Right ventricle myocardium superior (tissue), 1 donor: ENCODE measurements at places on chromosomes 2 and 18. TPM values are rescaled to one million over a fixed set of nuclear protein-coding genes. Genes with fewer than 3 reads are reported as not detected.
A peak's percentile ranks its signal among the peaks of the same experiment; 100 is the strongest.

DNA sequence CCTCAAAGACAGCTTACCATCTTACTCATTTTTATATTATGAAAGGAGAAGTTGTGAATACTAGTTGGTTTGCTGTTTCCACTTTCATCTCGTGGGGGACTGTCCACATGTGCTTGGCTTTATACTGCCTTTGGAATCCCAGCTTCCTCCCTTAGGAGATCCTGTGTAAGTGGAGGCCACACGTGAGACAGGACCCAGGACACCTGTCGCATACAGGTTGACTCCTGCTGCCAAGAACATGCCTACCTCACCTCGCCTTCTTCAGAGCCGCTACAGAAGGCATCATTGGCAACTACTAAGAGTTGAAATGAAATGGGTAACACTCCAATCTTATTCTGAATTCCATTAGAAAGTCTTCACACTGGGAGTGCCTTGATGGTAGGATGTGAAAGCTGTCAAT is 69.3 kb downstream of the PPP4R1 start:
- no peak for DNase-seq

DNA sequence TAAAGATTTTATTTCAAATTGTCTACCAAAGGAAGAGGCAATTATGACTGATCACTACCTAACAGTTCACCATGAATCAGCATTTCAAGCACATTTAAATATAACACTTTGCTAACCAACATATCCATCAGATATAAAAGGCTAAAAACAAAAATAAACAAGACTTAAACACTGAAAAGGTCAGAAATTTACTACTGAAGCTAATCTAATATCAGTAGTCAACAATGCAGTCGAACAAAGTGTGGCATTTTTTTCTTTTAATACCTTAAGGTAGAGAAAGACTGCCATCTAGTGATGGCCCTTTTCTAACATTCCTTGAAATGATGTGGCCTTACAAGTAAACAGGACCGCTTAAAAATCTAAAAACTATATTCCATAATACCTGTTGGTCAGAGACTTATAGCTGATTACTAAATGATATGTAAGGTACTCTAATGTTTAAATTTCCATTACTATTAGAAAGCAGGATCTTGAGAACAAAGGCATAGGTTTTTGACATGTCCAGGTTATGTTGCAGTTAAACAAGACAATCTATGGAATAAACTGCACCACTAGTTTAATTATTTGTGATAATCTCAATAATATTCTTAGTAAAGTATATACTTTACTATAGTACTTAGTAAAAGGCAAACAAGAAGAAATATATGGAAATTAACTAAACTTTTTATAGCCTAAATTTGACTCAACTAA is 80.0 kb downstream of the EXOC6B start:
- DNase-seq: no peak

GRCh38 chr2:241161646-241162281 is 11.5 kb downstream of the PPP1R7 start:
- peak; percentile 87 for DNase-seq

DNA sequence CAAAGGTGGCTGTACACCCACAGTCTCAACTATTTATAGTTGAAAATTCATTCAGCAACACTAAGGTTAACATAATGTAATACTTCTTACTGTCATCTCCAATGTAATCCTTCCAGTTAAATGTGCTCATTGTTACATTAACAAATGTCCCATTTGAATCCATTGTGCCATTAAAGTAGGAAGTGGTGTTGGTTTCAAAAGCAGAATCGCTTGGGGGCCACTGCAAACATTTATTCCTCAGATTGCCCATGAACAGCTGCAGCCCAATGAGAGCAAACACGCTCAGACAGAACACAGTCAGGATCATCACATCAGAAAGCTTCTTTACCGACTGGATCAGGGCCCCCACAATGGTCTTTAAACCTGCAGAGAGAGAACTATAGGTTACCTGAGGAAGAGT is 41.4 kb downstream of the SCN3A start:
- no peak for DNase-seq

The GPAT2 gene
- total RNA-seq: 6.4 TPM

DNA sequence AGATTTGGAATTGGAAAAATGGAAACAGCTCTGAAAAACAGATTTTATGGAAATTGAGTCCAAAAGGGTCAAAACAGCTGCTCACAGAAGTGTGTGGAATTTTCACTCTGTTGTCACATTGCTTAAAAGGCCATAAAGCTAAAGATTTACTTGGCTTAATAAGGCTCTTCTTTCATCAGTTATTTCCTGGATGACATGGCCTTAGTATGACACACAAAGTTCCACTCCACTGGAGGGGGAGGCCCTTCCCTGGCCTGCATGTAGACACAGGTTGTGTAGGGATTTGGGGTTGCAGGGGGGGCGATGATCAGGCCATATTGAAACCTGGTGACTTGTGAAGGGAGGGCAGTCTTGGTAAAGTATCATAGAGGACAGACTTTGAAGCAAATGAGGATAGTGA is 34.0 kb downstream of the TMEM185B start:
- no peak for DNase-seq

GRCh38 chr2:174336501-174337336 is 2.0 kb downstream of the SP9 start:
- DNase-seq: no peak

GRCh38 chr2:235287375-235287733 is 206.5 kb upstream of the AGAP1 start:
- DNase-seq: no peak

GRCh38 chr2:196459539-196459938 is 180.0 kb upstream of the CCDC150 start:
- no peak for DNase-seq

DNA sequence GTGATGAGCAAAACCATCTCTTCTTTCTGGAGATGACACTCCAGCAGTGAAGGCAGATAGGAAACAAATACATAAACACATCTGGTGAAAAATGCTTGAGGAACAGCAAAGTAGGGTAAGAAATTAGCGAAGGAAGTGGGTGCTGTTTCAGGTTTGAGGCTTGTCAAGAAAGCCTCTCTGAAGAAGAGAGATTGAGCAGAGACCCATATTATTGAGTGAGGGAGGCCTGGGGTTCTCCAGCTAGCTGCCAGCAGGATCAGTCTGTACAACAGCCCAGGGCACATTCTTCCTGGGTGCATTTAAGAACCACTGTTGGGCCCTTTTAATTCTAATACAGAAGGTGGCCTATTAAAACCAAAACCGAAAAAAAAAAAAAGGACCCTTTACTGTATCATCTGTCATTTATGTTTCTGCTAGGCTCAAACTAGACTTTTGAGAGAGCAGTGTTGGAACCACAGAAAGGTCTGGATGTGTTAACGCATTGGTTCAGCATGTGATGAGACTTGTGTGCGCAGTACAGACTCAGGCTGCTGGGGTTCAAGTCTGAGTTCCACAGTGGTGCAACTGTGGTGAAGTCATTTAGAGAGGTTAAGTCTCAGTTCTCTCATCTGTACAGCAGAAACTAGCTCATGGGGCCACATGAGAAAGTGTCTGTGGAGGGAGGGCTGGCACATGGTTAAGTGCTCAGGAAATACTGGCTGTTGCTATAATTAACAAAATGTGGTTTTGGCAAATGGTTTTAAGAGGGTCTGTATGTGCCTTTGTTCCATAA is 28.9 kb downstream of the MGAT5 start:
- no peak for DNase-seq

- DNase-seq: no peak
These were observed 43.2 kb downstream of the SP140 start for GRCh38 chr2:230268606-230269243.

- DNase-seq: no peak
These were observed 141.7 kb downstream of the DIS3L2 start for GRCh38 chr2:232103140-232103737.

- DNase-seq: no peak
These were observed 19.4 kb upstream of the NMUR1 start for GRCh38 chr2:231549446-231550239.

The GRHL1 gene
- total RNA-seq: 1.0 TPM

GRCh38 chr2:219912491-219912921 is 285.1 kb downstream of the SLC4A3 start:
- no peak for DNase-seq

The MIB1 gene
- 16.5 TPM for total RNA-seq

GRCh38 chr18:49028801-49029506 is 78.2 kb upstream of the SMAD7 start:
- no peak for DNase-seq

- no peak for DNase-seq
These were observed 69.3 kb downstream of the BCL11A start for GRCh38 chr2:60484133-60484645.

GRCh38 chr18:44320619-44321460 is 359.8 kb upstream of the SETBP1 start:
- no peak for DNase-seq

GRCh38 chr2:70639841-70640436 is 86.3 kb upstream of the TGFA start:
- DNase-seq: no peak

- DNase-seq: no peak
These were observed 53.0 kb upstream of the LRP2 start for GRCh38 chr2:169415233-169415748.

The RUFY4 gene
- total RNA-seq: not detected

The THSD7B gene
- 0.59 TPM for total RNA-seq
